ENCODE measurements at places on chromosomes 12 and 14.

DNA sequence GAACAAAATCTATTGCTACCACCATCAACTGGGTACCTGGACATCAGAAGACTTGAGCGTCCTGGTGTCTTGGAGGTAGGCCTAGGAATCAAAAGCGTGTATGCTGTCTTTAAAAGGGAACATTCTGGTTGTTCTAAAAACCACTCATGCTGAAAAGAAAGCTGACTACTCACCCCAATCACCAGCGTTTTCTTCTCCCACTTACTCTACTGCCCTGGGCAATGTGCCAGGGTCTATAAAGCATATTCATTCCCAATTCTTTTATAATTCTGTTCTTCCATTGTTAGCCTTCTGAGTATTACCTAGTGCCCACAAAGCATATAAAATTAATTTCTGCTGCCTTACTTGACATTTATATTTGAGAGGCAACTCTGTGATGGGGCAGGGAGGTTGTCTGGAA, 133.4 kb downstream of the KCNA5 start:
- no peak for DNase-seq

GRCh38 chr12:64025174-64025958, 180.9 kb downstream of the SRGAP1 start:
- no peak for DNase-seq

- DNase-seq: no peak
Measured at GRCh38 chr12:112750971-112751370, 40.6 kb upstream of the RPH3A start.

DNA sequence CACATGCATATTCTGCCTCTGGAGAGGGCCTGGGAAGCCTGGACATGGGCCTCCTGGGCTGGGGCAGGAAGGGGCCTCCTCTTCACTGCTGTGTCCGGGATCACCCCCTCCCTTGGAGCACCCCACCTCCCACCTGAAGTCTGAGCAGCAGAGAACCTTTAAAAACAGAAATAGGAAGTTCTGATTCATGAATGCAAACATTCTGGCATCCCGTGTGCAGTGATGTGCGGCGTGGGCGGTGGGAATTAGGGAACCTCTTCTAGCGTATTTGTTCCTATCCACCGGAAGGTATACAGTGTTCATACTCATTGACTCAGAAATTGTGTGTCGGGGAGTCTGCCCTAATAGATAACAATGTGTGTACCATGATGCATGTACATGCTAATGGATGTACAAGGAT, 46.2 kb downstream of the C14orf132 start:
- no peak for DNase-seq

DNA sequence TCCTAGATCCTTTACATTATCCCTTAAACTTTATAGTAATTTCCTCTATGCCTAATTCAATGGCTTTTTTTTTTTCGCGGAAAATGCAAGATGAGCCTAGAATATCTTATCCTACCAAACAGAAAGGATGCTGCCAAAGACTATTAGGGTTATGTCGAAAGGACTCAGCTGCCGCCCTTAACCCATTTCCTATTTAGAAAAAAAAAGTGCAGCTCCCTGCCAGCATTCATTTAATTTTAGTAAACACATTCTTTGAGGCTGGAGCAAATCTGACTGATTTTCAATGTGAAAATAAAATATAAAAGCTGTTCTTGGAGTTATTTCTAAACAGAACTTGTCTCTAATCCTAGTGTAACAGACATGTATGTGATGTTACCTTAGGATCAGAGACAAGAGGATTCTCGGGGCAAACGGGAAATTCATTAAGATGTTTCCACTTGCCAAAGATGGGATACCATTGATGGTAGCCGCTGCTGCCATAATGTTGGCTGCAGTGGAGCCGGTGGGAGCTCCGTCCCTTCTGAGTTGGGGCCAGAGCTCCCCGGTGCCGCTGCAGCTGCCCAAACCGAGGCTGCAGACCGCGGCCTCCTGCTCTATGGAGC, 8.2 kb upstream of the A2M start:
- DNase-seq: no peak

GRCh38 chr12:54304187-54304810, 3.5 kb upstream of the NFE2 start:
- DNase-seq: peak; percentile 28

All from gastrocnemius medialis (tissue), 4 donors.